ENCODE measurements at places on chromosomes 3 and 15.

- no peak for ATAC-seq
Observed at GRCh38 chr3:52053307-52054304, 2.8 kb downstream of the DUSP7 start.

DNA sequence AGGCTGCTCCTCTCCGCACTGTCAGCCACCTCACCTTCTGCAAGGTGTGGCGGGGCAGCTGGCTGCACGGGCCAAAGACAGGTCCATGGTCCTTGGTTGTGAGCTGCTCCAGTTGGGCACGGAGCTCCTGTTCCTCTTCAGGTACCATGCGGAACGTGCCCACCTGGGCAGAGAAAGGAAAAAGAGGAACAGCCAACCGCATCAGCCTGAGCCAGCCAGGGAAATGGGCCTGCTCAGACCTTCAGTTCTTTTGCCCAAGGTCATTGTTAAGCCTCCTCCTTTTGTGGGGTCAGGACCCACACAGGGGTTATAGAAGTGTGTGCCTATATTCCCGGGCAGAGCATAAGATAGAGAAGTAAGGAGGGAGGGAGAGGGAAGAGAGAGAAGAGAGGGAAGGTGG, 2.8 kb downstream of the RLBP1 start:
- no peak for ATAC-seq

DNA sequence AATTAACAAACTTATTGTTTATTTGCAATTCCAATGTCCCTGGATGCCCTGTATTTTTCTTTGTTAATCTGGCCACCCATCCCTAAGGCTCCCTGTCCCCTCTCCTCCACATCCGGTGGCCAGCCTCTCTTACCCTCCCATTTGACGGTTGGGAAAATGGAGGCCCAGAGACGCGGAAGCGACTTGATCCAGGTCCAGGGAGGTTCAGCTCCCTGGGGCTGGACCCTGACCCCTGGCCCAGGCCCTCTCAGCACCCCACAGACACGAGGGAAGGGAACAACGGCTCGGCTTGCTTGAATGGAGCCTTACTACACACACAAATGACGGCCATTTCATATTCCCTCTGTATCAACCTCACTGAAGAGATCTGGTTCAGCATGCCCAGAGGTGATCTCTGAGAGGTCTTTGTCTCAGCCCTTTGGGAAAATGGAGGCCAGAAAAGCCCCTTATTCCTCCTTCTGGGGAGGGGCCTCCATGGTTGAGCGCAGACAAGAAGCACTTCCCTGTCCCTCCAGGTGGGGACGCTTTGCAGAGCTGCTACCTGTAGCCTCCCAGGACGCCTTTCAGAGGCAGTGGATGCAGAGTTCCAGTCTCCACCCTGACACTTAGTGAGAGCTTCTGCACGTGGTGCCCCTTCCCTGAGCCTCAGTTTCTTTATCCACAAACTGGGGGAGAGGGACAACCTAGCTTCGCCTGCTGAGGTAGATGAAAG, 82.1 kb downstream of the ATP2B2 start:
- ATAC-seq = no peak

GRCh38 chr3:55690726-55691125, 203.6 kb upstream of the WNT5A start:
- ATAC-seq = peak; percentile 82

DNA sequence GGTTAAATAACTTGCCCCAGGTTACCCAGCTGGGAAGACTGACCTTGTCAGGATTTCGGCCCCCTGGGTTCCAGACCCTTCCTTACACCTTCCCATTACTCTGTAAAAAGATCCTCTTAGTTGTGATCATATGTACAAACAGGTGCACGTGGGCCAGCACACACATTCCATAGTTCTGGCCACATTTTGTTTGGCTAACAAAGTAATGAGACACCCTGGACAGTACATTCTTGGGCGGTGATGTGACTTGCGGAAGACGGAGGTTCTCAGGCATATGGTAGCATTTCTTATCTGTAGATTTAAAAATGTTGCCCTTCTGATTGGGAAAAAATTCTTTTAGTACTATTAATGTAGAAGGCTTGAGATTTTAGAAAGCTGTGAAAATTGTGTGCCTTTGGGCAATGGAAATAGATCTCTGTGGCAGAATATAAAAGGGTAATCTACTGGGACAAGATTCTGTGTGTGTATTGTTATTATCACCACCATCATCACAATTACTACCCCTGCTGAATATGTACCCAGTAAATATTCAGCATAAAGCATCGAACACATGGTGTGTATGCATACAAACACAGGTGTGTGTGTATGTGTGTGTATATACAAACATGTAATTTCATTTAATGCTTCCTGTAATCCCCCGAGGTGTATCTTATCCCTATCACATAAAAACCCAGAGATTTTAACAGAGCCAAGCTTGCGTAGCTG, 205.4 kb upstream of the UBE2E1 start:
- ATAC-seq = no peak

GRCh38 chr3:67516496-67516895, 137.9 kb downstream of the SUCLG2 start:
- no peak for ATAC-seq

DNA sequence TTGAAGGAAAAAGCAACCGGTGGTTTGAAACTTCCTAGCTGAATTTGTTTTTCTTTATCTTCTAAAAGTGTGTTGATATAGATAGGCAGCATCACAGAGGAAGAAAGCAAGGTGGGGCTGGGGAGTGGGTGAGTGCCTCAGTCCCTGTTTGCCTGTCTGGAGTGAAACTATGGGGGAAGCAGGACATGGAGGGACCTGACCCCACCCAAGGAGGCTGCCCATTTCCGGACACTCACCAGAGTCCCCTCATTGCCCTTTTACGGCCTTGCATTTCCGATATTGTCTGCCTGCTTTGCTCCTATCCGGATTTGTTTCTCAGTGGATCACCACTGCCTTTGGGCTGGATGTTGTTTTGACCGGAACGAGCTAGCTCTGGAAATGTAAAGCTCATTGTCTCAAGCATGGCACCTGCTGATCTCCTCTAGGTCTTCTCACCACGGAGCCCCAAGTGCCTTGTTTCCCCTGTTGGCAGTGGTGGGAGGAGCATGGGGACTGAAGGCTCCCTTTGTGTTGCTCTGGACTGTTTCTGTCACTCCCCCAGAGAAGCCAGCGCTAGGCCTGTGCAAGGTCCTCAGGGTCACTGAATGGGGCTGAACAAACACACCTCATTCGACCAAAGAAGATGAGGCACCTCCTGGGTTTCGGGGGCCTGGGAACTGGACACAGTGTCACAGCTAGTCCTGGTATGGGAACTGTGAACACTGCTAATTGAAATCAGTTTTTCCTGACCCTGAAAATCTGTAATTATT, 7.0 kb downstream of the CLDN11 start:
- peak; percentile 84 for ATAC-seq

GRCh38 chr3:34584971-34585370, 786.5 kb downstream of the PDCD6IP start:
- ATAC-seq = no peak

DNA sequence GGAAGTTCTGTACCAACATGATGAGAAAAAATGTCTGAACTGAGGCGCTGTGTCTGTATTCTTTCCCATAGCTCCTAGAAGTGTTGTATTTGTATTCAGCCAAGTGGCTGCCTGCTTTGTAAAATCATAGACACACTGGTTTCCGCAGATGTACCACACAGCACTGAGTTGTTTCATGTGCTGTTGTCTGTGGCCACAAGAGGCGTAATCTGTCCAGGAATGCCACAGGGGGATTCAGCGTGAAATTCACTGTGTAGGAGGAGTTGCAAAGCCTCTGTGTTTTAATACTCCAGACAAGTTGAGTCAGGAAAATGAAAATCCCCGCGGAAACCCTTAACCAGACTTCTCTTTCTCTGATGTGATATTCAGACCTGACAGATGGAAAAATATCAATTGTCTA, 462.2 kb downstream of the NSUN3 start:
- peak; percentile 61 for ATAC-seq

DNA sequence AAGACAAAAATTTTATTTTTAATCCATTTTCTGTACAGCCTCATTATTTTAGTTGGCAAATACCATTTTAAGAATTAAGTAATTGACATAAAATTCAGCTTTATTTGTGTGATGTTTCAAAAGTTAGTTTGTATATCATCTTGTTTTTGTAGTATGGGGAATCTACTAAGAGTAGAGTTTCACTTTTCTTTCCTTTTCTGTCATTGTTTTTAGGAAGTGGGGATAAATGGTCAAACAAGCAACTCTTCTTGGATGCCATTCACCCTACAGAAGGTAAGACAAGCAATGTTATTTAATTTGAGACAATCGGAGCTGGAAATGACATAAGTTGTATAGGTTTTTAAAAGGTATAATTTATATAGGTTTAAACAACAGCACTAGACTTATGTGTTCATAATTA, 268.3 kb downstream of the BBX start:
- no peak for ATAC-seq

DNA sequence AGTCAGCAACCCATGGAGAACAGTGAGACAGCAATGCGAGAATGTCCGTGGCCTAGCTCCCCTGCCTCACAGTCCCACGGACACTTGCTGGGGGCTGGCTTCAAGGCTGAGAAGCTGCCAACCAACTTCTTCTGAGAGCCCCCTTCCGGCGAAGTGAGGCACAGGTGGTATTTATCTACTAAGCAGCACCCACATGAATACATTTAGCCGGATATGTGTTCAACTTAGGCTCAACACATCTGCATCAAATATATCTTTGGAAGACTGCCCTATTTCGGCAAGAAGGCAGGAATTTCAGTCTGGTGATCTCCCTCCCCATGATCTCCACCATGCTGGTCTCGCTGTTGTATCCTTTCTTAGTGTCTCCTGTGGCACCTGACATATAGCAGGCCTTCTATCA, 340.9 kb upstream of the NR2E3 start:
- peak; percentile 16 for ATAC-seq

DNA sequence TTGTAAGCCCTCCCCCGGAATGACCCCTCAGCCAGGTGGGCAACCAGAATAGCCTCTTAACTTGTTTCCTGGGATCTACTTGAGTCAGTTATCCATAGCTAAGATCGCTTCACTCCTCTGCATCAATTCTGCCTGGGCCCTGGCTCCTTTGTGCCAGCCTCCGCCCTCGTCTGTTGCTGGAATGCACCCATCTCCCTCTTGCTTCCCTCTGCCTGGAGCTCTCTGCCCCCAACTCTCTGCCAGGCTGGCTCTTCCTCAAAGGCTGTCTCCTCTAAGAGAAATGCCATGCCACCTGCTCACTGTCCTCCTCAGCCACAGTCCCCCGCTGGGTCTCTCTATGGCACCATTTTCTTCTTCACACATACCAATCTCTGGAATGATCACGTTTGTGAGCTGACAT, 240.8 kb downstream of the ADAMTS17 start:
- no peak for ATAC-seq

- ATAC-seq = peak; percentile 48
Observed at GRCh38 chr3:172595664-172596393, 72.6 kb upstream of the TNFSF10 start.

- no peak for ATAC-seq
Observed at GRCh38 chr3:123733341-123733740, 148.5 kb upstream of the HACD2 start.

- ATAC-seq = no peak
Observed at GRCh38 chr3:60998858-60999257, 252.4 kb downstream of the FHIT start.

GRCh38 chr3:48299746-48300712, 33.4 kb downstream of the SPINK8 start:
- ATAC-seq = no peak

DNA sequence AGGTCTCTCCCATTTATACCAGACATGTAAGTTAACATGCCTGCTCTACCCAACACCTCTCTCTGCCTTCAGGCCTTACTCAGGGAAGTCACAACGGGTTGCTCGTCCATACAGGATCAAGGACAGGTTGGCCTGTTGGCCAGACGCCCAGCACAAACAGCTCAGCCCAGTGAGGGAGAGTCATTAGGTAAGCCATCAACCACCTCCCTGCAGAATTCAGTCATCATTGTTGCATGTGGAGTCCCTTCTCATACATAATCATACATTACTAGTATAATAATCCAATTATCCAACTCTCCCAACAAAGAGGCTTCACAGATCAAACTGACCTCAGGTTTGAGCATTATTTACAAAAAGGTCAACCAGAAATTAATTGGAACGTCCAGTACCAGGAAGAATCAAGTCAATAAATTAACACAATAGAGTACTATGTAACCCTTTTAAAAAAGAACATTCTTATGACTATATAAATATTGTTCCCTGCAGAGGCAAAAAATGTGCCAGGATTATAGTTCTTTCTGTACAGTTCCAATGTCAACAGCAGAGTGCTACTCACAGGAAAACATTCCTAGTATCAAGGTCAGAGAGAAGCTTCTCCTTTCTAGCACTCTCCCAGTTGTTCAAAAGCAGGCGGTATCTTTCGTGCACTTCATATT, 33.2 kb downstream of the HOMER2 start:
- no peak for ATAC-seq

GRCh38 chr15:83999396-84000135, 236.0 kb upstream of the GOLGA6L4 start:
- no peak for ATAC-seq

DNA sequence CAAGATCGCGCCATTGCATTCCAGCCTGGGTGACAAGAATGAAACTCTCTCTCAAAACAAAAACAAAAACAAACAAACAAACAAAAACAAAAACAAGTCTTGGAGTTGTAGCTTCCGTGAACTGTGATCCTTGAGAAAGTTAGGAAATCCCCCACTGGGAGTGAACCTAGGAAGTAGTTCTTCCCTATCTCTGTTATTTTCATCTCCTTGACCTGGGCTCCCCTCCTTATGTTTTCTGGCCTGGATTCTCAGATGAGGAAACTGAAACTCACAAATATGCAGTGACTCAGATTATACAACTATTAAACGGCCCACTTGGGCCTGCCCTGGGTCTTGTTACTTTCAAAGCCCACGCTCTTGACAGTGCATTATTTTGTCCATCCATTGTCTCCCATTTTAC, 29.7 kb downstream of the SAXO2 start:
- ATAC-seq = no peak

DNA sequence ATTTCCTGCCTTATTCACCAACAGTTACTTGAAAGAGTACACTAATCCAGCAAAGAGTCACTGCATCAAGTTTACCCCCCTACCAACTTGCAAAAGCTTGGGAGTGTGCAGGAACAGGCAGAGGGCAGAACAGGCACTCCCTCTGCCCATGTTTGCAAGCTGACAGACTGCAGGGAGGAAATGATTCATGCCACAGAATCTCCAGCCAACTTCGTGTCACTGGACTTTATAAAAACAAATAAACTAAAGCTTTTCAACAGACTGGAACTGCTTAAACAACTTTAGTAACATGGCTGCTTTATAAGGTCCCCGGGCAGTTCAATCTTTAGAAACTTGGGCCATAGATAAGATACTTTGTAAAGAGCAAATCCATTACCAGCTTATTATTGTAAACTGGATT, 129.5 kb downstream of the THRB start:
- ATAC-seq = no peak

DNA sequence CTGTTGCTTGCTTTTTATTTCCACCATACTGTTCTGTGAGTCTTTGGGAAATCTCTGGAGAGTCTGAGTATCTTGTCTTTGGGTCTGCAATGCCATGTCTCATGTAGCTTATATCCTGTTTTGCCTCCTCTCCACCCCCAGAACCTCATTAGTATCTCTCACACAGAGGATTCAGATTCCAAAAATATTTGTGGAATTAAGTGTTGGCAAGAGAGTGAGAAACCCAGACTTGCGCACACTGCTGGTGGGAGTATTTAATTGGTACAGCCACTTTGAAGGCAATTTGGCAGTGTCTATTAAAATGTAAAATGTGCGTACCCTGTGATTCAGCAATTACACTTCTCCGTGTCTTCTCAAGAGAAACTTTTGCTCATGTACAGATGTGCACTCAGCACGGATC, 68.6 kb downstream of the ZNF621 start:
- no peak for ATAC-seq

All from motor neuron (in vitro differentiated cells).